ELF-1 (cell line): ENCODE measurements at places on chromosomes 11 and 22.

GRCh38 chr11:34252651-34253050 is 105.2 kb downstream of the ABTB2 start:
- DNase-seq: no peak

- no peak for DNase-seq
These were observed 47.6 kb downstream of the EXPH5 start for GRCh38 chr11:108545909-108546501.

DNA sequence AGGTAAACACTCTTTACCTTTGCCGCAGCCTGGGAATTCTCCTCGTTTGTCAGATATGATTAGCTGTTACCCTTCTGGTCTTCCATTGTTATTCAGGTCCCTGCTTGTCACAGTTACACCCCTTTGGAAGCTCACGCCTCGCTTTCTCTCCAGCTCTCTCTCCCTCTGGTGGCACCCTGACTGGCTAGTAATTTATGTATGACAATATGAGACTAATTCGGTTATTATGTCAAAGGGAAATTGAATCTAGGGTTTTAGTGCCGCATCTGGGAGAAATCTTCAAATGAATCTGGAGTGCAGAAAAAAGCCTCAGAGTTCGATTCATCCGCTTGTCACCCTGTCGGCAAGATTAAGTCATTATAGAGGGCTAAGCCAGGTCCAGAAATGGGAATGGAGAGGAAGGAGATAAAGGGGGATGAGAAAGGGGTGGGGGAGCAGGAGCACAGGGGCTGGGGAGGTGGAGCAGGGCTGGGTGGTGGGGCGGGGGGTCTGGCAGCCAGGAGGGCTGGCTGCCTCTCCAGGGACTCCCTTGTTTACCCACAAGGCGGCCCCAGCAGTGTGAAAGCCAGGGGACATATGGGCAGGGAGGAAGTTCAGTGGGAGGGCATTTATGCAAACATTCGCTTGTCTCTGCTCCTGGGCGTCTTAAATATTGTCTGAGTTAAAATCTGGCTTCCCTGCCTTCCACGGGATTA is 179.0 kb upstream of the NECTIN1 start:
- no peak for DNase-seq

GRCh38 chr11:47002390-47002789 is 65.8 kb downstream of the CSTPP1 start:
- DNase-seq: no peak

GRCh38 chr11:16047073-16047472 is 309.3 kb downstream of the SOX6 start:
- no peak for DNase-seq

DNA sequence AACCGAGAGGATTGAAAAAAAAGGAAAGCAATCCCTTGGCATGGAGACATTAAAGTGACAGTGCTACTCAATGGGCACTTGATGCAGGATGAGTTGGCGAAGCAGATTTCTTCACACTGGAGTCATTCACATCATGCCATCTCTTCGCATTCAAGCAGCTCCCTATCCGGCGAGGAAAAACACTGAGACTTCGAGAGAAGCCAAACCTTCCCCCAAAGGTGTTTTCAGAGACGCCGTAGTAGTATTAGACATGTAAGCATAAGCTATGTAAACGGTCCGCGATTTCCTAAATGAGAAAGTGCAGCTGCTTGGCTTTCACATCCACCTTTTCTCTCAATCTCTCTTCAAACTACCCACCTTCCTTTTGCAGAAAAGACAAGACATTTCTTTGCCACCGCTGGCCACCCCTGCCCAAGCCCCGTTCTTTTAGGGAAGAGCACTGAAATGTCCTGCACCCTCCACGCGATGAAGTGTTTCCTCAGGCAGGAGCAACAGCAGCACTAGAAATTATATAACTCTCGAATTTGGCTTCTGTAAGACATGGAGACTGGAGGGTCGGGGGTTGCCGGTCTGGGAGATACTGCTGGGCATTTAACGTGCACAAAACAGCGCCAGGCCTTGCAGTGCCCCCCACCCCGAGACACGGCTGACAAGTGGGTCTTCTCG is at the start of gene DLG2:
Gene DLG2, minus strand, starts transcription at position 13 of the 666 bp plus-strand sequence.
- DNase-seq: no peak

DNA sequence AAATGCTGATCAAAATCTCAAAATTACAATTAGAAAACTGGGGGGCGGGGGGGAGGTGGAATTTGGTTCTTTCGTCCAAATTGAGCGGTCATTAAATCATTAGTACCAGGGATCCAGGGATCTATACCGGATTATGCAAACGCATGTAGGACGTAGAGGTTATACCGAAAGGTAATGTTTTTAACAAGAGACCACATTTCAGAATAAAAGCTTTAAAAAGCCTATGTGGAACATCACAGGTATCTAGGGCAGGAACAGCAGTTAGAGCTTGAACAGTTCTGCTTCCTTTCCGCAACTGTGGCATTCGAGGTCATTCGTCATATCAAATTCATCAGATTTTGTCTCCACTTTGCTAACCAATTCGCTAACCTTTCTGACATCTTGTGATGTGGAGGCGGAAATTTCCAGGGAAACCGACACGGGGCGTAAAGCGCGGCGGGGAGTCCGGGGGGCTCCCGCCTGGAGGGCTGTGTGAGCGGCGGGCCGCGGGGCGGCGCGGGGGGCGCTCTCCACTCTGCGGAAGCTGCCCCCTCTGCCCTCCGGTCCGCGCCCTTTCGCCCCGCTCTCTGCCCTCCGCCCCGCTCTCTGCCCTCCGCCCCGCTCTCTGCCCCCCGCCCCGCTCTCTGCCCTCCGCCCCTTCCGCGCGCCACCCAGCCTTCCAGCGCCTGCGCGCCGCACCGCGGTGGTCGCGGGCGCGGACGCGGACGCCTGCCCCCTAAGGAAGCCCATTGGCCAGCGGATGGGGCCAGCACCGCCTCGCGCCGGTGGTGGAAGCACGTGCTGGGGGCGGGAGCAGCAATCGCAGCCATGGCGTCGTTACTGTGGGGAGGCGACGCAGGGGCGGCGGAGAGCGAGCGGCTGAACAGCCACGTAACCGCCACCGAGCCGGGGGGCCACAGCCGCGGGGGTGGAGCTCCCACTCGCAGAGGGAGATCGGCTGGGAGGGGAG is at the start of gene DDX25:
Gene DDX25, plus strand, starts transcription at position 798 of the 949 bp plus-strand sequence. Its CDS starts 10 bp downstream, at position 808.
- peak; percentile 61 for DNase-seq

DNA sequence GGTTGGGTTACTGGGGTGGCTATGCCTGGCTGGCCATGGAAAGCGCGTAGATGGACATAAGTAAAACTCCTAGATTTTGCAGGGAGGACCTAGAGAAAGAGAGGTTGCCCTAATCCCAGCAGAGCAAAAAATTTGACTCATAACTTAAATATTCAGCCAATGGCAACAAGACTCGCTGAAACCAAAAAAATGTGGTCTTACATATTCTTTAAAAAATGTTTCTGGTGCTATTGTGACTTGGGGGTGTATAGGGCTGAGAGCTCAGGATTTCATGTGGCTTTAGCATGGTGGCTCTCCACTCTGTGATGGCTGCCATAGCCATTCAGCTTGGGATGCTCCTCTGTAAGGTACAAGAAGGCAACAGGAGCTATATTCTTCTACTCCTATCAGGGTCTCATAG is 27.2 kb upstream of the PDGFD start:
- no peak for DNase-seq

DNA sequence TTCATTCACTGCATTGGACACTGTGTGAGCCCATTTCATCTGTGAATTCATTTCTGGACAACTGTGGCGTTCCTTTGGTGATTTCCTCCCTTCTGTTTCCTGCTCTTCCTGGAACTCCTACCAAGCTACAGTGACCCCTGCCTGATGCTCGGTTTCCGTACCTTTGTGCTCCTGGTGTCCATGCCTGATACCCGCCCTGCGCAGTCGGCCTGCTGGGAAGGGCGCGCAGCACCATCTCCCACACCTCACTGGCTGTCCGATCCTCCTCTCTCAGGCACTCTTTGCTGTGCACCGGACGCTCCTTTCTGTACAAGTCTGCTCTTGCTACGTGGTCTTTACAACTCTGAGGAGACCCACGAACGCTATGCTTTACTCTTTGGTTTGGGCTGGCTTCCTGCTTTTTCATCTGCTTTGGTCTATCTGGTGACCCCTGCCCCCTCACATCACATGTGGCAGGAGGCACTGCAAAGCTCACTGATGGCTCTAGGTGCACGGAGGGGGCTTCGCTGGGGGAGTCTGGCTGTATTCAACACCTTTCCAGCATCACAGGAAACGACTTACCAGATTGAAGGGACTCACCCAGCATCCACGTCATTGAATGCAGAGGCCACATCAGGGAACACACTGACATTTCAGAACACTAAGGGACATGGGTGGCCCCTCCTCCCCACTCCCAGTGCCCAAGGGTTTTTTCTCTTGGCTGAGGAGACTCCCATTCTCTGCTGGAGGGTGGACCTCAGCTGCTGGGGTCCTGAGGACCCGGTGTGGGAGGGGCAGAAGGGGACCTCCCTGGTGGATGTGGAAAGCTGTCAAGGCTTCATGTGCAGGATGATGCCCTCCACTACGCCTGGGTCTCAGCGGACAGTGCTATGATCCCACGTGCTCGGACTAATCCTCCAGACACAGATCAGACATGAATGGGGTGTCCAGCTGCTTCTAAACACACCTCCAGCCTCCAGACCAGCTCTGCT is 27.0 kb upstream of the MOB2 start:
- no peak for DNase-seq

- peak; percentile 91 for DNase-seq
These were observed 18.3 kb upstream of the SYT7 start for GRCh38 chr11:61598886-61599868.

DNA sequence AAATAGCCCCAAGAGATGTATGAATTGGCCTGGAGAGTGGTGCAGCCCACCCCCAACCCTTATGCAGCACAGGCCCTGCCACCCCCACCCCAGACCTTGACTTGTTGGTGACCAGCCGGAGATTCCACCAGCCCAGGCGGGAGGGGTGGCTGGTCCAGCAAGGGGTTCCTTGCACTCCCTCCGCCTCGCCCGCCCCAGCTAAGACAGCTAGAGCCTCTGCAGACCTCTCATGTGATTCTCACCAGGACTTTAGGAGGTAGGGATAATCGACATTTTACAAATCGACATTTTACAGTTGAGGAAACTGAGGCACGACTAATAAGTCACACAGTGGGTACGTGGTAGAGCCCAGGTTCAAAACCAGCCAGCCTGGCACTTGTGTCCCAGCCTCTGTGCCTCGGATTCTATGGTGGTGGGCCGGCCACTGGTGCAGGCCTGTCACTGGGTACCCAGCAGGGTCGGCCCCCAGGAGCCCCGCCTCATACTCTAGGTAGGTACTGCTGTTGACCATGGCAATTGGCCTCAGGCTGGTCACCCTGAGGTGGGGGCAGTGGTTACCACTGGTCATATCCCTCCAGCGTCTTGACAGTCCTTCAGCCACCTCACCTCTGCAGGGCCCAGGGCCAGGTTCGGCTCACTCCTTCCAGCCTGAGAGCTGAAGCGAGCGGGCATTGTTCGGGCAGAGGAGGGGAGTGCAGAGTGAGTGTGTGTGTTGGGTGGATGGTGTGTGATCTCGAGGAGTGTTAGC is 35.0 kb upstream of the MYRF start:
- DNase-seq: no peak

DNA sequence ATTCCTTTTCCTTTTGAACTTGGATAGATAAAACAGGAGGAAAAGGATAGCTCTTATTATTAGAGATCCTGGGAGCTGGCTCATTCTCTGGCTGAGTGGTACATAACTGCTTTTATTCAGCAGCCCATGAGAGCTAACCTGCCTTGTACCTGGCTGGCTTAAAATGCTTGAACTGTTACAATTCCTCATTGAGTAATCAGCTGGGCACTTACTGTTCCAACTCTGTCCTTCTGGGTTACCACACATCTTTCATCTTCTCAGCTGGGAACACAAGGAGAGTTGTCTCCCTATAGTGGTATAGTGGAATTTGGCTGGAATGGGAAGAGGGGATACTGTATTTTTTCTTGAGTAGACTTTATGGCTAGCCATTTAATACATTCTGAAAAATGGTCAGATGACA is 39.8 kb upstream of the SPTBN2 start:
- DNase-seq: no peak
